Transverse colon (tissue), 4 donors: ENCODE measurements at places on chromosomes 7 and 10. TPM values are rescaled to one million over a fixed set of nuclear protein-coding genes. Genes with fewer than 3 reads are reported as not detected.

Gene C10orf67
- not detected for total RNA-seq

Gene TBRG4
- total RNA-seq, result 110 TPM

DNA sequence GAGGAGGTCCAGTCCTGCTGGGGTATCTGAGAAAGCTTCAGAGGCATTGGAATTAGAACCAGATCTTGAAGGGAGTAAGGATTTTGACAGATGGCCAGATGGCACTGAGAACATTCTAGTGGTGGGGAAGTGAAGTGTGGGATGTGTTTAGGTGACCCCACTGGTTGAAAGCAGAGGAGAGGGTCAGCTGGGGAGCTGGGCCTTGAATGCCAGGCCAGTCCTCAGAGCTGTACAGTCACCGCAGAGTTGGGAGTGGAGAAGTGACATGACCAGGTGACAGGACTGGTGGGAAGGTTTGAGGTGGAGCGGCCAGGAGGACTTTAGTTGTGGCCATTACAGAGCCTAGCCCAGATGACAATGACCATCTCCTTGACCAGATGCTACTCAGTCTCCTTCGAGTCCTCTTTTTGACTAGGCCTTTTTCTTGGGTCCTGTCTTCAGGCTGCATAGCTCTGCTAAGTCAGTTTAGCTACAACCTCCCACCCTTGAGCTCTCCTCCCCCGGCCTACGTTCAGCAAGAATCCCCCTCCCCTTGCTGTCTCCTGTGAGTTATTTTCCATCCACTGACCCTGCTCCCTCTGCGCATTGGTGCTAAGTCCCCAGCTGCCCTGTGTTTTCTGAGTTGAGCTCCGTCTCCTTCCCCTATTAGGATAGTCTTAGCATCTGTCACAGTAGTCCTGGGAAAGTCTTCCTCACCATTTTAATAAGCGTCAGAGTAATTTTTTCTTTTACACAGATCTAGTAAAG, 56.3 kb downstream of the CCNY start:
- no peak for DNase-seq
- H3K4me1 ChIP-seq, result peaks cover 8% of the 10 kb centered on the region
- H3K4me3 ChIP-seq, result no peak overlapping the region
- H3K36me3 ChIP-seq, result no peaks in the 10 kb centered on the region

Gene GATA3
- total RNA-seq, result not detected

- no peaks in the 10 kb centered on the region for H3K4me1 ChIP-seq
- H3K4me3 ChIP-seq, result no peak overlapping the region
- no peaks in the 10 kb centered on the region for H3K27me3 ChIP-seq
- no peaks in the 10 kb centered on the region for H3K36me3 ChIP-seq
Measured at GRCh38 chr10:77700086-77700485, 62.5 kb upstream of the KCNMA1 start.
